ENCODE measurements at places on chromosomes 2 and 18.

DNA sequence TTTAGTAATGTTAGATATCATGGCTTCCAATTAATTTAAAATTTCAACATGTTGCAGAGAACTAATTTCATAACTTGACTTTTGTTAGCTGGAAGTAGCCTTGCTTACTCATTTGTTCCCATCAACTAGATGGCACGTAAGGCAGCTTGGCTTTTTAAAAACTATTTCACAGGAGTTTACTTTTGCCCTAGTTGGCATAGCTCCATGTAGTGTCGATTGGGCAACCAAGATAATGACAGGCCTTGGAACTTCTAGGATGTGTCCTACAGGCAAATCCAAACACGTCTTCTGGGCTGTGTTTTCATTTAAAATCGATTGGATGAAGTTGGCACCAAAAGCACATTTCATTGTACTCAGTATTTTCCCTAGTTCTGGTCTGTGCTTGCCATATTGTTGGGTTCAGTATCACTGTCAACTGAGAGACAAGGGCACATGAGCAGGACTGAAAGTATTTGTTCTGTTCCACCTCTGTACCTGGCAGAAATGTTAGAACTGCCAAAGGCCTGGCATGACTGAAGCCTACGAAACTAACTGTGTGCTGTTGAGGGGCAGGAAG, 29.4 kb downstream of the HADHB start:
- DNase-seq: no peak

GRCh38 chr18:8380926-8381325, 228.3 kb upstream of the RAB12 start:
- no peak for DNase-seq

GRCh38 chr2:71275939-71276310, 49.0 kb upstream of the PAIP2B start:
- peak; percentile 3 for DNase-seq

GRCh38 chr2:119678021-119678656, 862 bp upstream of the TMEM177 start:
- DNase-seq: no peak

- no peak for DNase-seq
These were observed 227.5 kb downstream of the TPGS2 start for GRCh38 chr18:36601316-36601715.

- DNase-seq: no peak
These were observed 10.8 kb downstream of the KHK start for GRCh38 chr2:27097341-27097740.

DNA sequence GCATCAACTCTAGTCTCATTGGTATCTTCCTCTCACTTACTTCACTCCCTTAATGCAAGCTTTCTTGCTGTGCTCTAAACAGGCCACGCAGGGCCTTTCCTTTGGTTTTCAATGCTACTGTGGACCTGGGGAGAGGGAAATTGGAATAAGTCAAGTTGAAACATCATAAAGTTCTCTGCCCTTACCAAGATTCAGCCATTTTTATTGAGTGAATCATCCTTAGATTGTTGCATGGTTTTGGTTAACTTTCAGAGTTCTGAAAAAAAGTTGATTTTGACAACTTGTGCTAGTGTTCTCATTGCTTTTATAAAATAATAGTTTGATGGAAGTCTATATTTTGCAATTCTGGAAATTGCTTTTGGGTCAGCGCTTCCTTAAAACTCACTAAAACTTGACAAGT, 852.8 kb upstream of the ACVR2A start:
- DNase-seq: no peak

- no peak for DNase-seq
These were observed 48.9 kb upstream of the NABP1 start for GRCh38 chr2:191629001-191629453.

- DNase-seq: no peak
These were observed 607.2 kb upstream of the GYPC start for GRCh38 chr2:126048719-126049118.

DNA sequence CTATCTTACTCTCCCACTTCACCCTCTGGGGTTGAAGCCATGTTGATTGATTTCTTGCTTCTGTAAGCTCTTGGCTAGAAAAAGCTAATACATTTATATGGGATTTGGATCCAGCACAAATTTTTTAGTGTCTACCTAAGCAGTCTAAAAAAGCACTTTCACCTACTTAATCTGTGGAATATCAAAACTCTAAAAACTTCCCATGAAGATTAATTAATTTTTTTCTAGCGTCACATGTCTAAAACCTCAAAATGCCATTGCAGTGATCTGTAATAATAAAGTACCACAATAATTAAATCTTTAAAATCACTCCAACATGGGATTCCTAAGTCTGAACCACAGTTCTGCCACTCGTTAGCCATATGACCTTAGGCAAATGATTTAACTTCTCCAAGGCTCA, 180.1 kb downstream of the EN1 start:
- DNase-seq: no peak

GRCh38 chr2:74461187-74462053, 3.2 kb downstream of the WBP1 start:
- no peak for DNase-seq

DNA sequence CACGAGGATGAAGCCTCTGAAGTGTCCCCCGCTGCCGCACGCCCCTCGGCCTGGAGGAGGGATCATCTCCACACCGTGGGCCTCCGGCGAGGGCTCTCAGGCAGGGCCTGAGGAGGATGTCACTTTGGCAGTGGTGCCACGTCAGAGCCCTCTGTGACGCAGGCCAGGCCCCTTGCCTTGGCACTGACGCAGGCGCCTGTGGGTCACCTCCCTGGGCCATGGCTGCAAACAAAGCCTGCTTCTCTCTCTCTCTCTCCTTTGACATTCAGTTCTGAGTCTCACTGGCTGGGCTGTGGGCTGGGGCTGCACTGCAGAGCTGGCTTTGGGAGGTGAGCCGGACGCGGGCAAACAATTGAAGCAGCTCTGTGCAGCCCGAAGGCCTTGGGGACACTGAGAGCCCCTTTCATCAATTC, 273.7 kb downstream of the TWIST2 start:
- no peak for DNase-seq

DNA sequence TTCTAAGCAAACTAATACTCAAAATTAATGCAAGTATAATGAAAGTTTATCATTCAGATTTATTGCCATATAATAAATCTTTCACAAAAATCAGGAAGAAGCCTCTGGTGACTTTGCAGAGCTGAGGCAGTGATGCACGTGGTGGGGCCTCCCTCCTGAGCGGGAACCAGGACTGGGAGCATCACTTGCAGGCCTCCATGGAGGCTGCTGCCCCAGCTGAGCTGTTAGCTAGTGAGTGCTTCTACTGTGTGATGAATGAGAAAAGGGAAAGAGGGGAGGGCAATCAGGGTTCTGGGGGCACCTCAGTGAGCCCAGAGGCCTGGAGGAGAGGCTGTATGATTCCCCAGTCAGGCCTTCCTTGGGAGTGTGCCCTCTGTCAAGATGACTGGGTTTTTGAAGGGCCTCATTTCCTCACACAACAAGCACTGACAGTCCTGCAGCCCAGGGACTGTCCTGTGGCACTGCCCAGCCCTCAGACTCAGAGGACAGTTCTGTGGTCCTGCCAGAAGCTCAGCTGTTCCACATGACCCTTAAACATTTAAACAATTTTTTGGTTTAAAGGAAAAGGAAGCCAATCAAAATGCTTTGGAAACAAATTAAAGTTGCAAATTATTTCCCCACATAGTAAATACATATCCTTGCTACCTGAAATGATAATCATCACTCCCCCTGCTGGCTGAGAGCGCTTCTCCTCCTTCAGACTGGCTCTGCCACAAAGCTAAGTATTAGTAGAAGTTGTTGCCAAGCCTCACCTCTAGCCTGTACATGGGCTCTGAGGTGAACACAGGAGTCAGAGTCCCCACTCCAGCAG, 90.9 kb upstream of the SMAD7 start:
- no peak for DNase-seq

GRCh38 chr2:192953116-192953515, 758.4 kb upstream of the TMEFF2 start:
- no peak for DNase-seq

DNA sequence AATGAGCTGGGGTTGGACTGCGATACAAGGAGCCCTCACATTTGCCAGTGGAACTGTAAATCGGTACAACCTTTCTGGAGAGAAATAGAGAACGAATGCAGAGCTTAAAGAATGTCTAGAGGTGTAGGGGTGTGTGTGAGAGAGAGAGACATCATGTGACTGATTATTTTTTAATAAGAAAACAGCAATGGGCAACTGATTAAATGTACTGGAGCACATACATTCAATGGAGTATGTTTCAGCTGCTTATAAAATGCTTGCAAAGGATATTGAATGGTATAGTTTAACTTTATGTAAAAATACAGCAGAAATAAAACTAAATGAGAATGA, 391 bp upstream of the TMEM17 start:
- DNase-seq: no peak

DNA sequence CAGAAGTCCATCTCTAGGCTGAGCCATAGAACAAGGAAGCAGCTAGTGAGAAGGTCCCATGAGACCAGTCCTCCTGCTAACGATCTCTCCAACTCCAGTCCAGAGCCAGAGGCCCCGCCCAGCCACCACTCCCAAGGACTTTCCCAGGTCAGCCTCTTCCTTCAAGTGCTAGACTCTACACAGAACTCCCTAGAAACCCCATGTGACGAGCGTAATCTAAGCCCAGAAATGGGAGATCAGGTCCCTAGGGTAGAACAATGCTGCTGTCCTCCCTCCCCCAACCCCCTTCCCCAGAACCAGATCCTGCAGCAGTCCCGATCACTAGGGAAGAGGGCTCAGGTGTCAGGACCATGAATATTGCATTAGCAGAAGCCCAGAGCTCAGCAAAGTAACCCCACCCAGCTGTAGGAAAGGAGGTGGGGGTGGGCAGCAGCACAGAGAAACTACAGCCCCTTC, 6.9 kb downstream of the DCTN1 start:
- no peak for DNase-seq

DNA sequence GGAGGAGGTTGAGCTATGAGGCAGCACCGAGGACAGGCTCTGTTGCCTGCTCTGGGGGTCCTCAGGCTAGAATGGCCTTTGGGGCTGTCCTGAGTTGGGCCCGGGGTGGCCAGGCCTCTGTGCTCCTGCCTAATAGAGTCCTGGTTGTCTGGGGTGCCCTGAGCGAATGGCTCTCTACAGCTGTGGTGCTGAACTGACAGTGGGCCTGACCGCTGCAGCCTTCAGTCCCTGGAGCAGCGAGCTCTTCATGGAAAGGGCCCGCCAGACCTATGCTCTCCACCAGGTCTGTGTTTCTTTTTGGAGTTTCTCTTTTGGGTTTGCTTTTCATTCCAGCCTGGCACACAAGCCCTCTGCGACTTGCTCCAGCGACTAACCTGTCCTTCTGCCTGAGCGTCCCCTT, 679.0 kb upstream of the RAB6C start:
- DNase-seq: no peak
